ENCODE measurements at places on chromosomes 3 and 15. TPM values are rescaled to one million over a fixed set of nuclear protein-coding genes. Genes with fewer than 3 reads are reported as not detected.
A peak's percentile ranks its signal among the peaks of the same experiment; 100 is the strongest.

Gene TGM4
- not detected for total RNA-seq

GRCh38 chr3:5766848-5767247, 579.3 kb downstream of the EDEM1 start:
- no peaks in the 10 kb centered on the region for H3K4me1 ChIP-seq
- peaks cover 15% of the 10 kb centered on the region for H3K36me3 ChIP-seq
- H3K27ac ChIP-seq = no peak overlapping the region

GRCh38 chr15:45106002-45106790, 7.8 kb downstream of the DUOX2 start:
- peaks cover 38% of the 10 kb centered on the region for H3K27me3 ChIP-seq
- no peaks in the 10 kb centered on the region for H3K36me3 ChIP-seq
- peaks cover 18% of the 10 kb centered on the region for H3K4me1 ChIP-seq
- no peak for DNase-seq
- H3K27ac ChIP-seq = no peak overlapping the region

DNA sequence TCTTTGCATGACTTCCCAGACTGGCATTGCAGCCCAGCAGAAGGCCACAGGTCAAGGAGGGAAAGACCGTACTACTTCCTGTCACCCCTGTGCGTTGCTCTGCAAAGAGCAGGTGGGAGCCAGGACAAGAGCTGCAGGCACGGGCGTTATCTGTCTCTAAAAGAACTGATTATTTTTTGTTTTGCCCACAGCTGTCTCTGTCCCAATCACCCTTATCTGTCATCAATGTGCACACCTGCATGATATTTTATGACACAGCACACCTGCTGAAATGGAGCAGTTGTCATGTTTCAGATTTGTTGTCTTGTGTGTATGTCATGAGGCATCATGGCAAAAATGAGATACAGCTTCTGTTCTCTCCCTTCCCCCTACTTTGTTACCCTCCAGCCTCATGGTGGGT, 58.8 kb downstream of the SLCO3A1 start:
- DNase-seq = no peak
- H3K4me3 ChIP-seq = no peak overlapping the region
- H3K27me3 ChIP-seq = no peaks in the 10 kb centered on the region
- H3K36me3 ChIP-seq = no peaks in the 10 kb centered on the region

Gene FAM81A
- total RNA-seq = 2.4 TPM

Gene GNAT1
- total RNA-seq = 0.13 TPM

Gene SLC9C1
- total RNA-seq = 2.5 TPM

DNA sequence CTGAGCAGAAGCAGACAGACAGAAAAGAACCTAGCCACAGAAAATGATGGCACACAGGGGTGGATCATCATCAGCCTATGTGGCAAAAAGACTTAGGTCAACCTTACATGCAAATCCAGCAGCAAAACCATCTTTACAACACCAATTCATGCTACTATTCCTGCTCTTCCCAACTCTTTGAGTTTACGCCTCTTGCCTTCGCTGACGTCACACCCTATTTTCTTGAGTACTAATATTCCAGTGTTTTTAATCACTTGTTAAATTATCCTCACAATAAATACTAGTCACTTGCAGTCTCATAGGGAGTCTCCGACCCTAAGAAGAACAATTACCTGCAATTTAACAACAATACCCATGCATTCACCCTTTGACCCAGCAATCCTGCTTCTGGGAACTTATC, 6.0 kb upstream of the PSMD6 start:
- H3K27ac ChIP-seq = peak overlapping the region; percentile 19
- peaks cover 31% of the 10 kb centered on the region for H3K4me1 ChIP-seq
- H3K27me3 ChIP-seq = no peaks in the 10 kb centered on the region
- H3K4me3 ChIP-seq = no peak overlapping the region
- H3K36me3 ChIP-seq = no peaks in the 10 kb centered on the region

DNA sequence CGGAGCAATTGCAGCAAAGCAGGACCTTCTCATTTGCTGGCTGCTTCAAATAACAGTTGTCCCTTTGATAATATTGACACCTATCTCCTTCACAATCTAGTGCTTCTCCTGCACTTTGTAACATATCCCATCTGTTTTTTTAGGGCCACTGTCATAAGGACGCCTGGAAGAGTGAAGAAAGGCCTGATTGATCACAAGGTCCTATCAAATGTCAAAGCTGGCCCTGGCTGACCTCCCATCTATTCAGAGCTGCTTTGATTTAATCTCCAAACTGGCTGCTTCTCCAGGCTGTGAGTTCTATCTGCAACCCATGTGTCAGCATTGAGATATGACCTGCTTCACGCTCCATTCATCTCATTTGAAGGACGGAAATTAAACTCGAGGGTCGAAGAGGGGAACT, 601.2 kb upstream of the KCNMB2 start:
- no peaks in the 10 kb centered on the region for H3K36me3 ChIP-seq
- H3K27ac ChIP-seq = no peak overlapping the region
- no peak for DNase-seq
- H3K27me3 ChIP-seq = no peaks in the 10 kb centered on the region
- peaks cover 2% of the 10 kb centered on the region for H3K4me1 ChIP-seq
- no peak overlapping the region for H3K4me3 ChIP-seq

- DNase-seq = no peak
- no peak overlapping the region for H3K4me3 ChIP-seq
- no peaks in the 10 kb centered on the region for H3K36me3 ChIP-seq
- H3K27ac ChIP-seq = no peak overlapping the region
- no peaks in the 10 kb centered on the region for H3K27me3 ChIP-seq
Measured at GRCh38 chr15:47824147-47824546, 106.8 kb downstream of the SEMA6D start.

DNA sequence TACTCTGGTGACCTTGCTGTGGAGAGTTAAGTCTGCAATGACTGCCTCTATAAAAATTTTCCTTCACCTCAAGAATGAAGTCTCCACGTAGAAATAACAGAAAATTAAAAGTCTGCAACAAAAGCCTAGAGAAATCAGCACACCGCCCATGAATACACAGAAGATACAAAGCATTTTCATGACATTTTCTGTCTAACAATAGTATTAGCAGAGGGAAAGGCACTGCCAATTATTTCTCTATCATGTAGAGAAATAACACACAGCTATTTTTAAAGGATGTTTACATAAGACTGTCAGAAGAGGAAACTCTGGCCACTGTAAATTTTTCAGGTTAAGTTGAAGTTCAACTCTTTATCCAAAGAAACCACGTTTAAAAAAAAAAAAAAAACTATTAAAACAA, 80.8 kb downstream of the GSK3B start:
- no peak overlapping the region for H3K4me3 ChIP-seq
- H3K36me3 ChIP-seq = 0 out of 2 replicates have a peak, but pooled peaks cover 5% of the 10 kb centered on the region
- no peak for DNase-seq
- peaks cover 24% of the 10 kb centered on the region for H3K4me1 ChIP-seq
- H3K27me3 ChIP-seq = no peaks in the 10 kb centered on the region

DNA sequence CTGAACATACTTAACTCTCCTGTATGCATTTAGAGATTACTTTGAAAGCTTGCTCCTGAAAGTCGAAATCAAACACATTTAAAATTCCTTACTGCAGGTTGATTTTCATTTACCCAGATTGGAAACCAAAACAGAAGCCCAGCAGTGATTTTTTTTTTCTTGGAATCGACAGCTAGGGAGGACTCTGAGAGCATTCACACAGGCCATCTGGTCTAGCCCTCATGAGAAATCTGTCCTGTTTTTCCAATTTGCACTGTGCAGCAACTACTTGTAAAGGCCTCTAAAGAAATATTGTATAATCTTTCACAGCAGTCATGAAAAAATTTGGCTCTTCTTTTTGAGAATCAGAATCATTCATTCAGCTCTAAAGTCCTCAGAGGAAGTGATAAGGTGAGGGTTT, 179.2 kb downstream of the KCNAB1 start:
- no peak overlapping the region for H3K4me3 ChIP-seq
- no peaks in the 10 kb centered on the region for H3K4me1 ChIP-seq
- no peaks in the 10 kb centered on the region for H3K36me3 ChIP-seq
- no peak for DNase-seq

GRCh38 chr3:3918763-3919162, 119.5 kb downstream of the LRRN1 start:
- no peaks in the 10 kb centered on the region for H3K4me1 ChIP-seq
- DNase-seq = no peak

DNA sequence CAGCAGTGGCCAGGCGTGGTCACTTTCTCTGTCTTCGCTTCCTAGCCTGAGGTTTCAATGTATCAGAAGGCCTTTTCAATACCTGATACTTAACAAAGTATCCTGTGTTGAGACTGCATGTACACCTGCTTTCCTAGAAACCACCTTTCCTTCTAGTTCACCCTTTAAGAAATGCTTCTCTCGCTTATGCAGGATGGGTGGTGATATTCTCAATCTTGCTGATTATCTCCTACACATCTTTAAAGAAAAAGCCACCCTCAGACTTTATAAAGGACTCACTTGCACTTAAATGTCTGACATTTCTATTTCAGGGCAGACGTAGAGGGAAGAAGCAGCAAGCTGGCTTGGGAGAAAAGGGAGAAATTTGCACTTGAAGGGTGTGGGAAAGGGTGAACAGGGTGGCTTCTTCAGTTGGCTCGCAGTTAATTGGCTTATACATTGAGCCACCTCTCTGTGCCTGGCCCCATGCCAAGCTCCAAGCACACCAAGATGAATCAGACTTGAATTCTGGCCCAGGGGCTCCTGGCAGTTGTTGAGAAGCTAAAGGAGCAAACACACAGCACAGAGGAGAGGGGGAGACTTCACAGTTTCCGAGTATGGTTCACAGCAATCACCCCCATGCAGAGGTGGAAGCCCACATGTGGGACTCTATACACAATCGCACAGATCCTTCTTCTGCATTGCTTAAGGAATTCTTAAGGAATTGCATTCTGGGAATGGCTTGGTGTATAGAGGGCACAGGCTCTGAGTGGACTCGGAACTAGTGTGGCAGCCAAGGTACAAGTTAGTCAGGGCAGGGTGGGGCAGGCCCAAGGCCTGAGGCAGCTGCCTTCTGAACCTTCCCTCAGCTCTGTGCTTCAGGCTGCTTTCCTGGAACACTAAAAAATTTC, 1.3 kb downstream of the ARL6IP5 start:
- peaks cover 54% of the 10 kb centered on the region for H3K4me1 ChIP-seq
- H3K36me3 ChIP-seq = no peaks in the 10 kb centered on the region
- H3K27me3 ChIP-seq = no peaks in the 10 kb centered on the region
- DNase-seq = no peak
- no peak overlapping the region for H3K27ac ChIP-seq
- H3K4me3 ChIP-seq = peak overlapping the region; percentile 92

GRCh38 chr3:54970895-54971294, 43.0 kb upstream of the LRTM1 start:
- no peaks in the 10 kb centered on the region for H3K36me3 ChIP-seq
- H3K27me3 ChIP-seq = no peaks in the 10 kb centered on the region
- no peak overlapping the region for H3K4me3 ChIP-seq
- H3K27ac ChIP-seq = no peak overlapping the region
- no peak for DNase-seq
- peaks cover 15% of the 10 kb centered on the region for H3K4me1 ChIP-seq

- peaks cover 13% of the 10 kb centered on the region for H3K4me1 ChIP-seq
- no peak for DNase-seq
- H3K4me3 ChIP-seq = no peak overlapping the region
- peaks cover 17% of the 10 kb centered on the region for H3K27me3 ChIP-seq
Measured at GRCh38 chr3:134881305-134881704, 86.2 kb downstream of the EPHB1 start.

Gene STAC
- 5.6 TPM for total RNA-seq

Gene DUSP7
- total RNA-seq = 16.2 TPM

Gene LSG1
- total RNA-seq = 45.8 TPM

Gene SLC12A1
- 0.39 TPM for total RNA-seq

- DNase-seq = no peak
- H3K4me1 ChIP-seq = no peaks in the 10 kb centered on the region
- no peaks in the 10 kb centered on the region for H3K27me3 ChIP-seq
- H3K27ac ChIP-seq = no peak overlapping the region
Measured at GRCh38 chr3:197041875-197042488, 12.4 kb upstream of the MELTF start.

- peaks cover 35% of the 10 kb centered on the region for H3K4me1 ChIP-seq
- H3K36me3 ChIP-seq = peaks cover 25% of the 10 kb centered on the region
- no peak overlapping the region for H3K27ac ChIP-seq
- peak; percentile 15 for DNase-seq
- no peak overlapping the region for H3K4me3 ChIP-seq
Measured at GRCh38 chr3:145798696-145799537, 362.1 kb downstream of the PLOD2 start.

DNA sequence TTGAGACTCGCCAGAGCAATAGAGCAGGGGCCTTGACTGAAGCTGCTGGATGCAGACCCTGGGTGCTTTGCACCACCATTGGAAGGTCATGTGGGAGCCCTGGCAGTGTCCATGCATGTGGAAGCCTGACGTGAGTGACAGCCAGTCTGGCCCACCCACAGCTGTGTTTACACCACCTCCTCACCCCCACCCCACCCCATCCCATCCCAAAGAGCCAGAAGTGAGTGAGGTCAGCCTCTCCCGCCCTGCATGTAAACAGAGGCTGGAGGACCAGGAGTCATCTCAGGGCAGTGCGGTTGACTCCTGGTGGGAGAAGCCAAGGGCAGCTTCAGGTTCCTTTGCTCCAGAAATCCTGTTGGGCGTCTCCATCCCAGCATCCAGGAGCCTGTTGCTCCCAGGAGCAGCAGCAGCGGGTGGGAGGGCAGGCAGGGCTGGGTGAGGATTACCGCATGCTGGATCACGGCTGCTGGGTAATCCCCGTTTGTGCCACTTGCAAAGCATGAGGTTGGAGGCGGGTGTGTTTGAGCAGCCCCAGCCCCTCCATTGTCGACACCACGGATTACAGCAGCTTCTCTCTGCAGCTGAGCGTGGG, 44.6 kb downstream of the CORO2B start:
- H3K4me1 ChIP-seq = peaks cover 24% of the 10 kb centered on the region
- no peak overlapping the region for H3K4me3 ChIP-seq
- no peak overlapping the region for H3K27ac ChIP-seq
- no peaks in the 10 kb centered on the region for H3K27me3 ChIP-seq
- H3K36me3 ChIP-seq = no peaks in the 10 kb centered on the region

Gene CP
- 1.1 TPM for total RNA-seq

DNA sequence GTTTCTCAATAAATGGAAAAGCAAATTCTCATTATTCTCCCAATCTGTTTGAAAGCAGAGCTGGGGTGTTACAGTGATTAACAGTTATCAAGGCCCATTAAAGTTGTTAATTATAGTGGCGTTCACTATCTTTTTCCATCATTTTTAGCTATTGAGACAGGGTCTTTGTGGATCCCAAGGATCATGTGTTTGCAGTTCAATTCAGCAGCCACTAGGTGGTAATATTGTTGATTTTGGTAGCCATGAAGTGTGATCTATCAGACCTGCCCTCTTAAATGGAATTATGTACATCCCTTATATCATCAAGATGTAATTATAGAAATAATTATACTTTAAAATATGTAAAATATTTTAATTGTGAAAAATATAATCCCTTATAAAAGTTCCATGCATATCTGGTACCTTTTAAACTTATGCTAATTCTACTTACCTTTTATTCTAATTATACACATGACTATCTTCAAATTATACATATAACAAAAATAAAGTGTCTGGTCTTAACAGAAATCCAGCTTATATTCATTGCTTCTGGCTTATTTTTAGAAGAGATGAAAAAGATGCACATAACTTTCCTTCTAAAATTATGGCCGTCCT, 126.4 kb downstream of the GREM1 start:
- no peaks in the 10 kb centered on the region for H3K27me3 ChIP-seq
- no peak overlapping the region for H3K4me3 ChIP-seq
- no peak overlapping the region for H3K27ac ChIP-seq
- peaks cover 8% of the 10 kb centered on the region for H3K4me1 ChIP-seq

Measured in WTC11 (cell line).